ENCODE measurements at places on chromosomes 6 and 20. TPM values are rescaled to one million over a fixed set of nuclear protein-coding genes. Genes with fewer than 3 reads are reported as not detected.

DNA sequence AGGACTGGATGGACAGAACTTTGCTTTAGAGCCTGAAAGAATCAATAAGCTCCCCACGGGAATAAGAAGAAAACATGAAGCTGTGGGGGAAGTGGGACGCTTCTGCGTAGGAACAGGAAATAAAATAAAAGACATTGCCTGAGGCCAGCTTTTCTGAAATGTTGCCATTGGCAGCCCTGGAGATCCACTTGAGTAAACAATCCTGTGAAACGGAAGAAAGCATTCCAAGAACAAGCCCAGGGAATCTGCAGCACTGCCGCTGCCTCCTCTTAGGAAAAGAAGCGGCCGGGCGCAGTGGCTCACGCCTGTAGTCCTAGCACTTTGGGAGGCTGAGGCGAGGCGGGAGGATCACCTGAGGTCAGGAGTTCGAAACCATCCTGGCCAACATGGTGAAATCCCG, 182.3 kb upstream of the RALGAPA2 start:
- no peak for DNase-seq

GRCh38 chr6:150627585-150628025, 27.9 kb downstream of the PLEKHG1 start:
- DNase-seq, result no peak

- no peak for DNase-seq
These were observed 69.8 kb upstream of the LYRM2 start for GRCh38 chr6:89708316-89708715.

The PI3 gene
- not detected for total RNA-seq

- DNase-seq, result no peak
These were observed 52.2 kb downstream of the TRIM27 start for GRCh38 chr6:28871335-28872156.

- DNase-seq, result no peak
These were observed at the start of gene MCHR2 for GRCh38 chr6:99993533-99994251. TSS of gene MCHR2 (minus strand) at chr6:99994223. CDS start at chr6:99956147, 38,076 bp downstream.

DNA sequence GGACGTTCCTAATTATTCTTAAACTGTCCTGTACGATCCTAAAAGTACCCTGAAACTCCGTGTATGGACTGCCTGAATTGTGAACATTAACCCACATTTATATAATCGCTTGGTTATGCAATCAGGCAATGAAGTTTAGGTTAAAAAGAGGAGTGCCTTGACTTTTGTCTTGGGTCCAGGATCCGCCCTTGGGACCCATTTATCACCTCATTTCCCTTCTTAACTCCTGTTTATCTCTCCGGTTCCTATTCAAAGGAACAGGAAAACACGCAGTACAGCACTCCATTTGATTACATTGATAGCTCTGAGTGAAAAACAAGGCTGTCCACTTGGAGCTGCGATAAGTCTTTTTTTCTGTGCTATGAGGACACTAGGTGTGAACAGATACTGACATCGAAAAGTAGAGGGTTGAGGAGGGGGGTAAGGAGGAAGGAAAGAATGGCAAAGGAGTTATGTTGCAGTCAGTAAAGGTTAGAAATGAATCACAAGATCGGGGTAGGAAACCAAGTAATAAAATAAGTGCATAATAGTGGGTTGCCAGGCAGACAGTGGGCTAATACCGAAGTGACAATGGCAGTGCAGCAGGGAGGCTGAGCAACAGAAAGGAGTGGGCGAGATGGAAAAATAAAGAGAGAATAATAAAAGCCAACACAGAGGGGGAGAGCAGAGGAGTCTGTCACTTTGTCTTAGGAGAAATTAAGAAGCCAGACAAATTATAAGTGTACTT, 15.9 kb upstream of the PCK1 start:
- no peak for DNase-seq

The WFDC5 gene
- total RNA-seq, result not detected

- no peak for DNase-seq
These were observed 42.0 kb upstream of the DSN1 start for GRCh38 chr20:36815454-36816091.

GRCh38 chr6:6836609-6837406, 248.3 kb downstream of the LY86 start:
- no peak for DNase-seq

GRCh38 chr6:160534050-160534696, 129.9 kb downstream of the LPA start:
- DNase-seq, result peak; percentile 2

DNA sequence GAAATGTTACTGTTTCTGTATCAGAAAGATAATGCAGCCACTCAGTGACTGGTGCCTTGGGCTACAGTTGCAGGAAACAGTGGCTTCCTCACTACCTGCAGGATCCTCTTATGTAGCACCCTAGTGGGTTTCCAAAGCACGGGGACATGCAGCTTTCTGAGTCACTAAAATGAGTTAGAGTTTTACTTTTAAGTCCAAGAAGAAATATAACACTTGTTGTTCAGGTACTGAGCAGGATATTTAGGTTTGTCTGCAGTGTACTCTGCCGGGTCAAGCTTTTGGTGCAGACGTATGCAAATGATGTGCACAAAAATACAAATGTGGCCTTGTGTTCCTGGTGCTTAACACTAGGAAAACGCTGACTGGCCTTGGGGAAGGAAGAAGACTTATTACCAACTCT, 22.0 kb downstream of the ACSS1 start:
- no peak for DNase-seq

GRCh38 chr6:116992546-116992945, 115.5 kb downstream of the RFX6 start:
- DNase-seq, result no peak

DNA sequence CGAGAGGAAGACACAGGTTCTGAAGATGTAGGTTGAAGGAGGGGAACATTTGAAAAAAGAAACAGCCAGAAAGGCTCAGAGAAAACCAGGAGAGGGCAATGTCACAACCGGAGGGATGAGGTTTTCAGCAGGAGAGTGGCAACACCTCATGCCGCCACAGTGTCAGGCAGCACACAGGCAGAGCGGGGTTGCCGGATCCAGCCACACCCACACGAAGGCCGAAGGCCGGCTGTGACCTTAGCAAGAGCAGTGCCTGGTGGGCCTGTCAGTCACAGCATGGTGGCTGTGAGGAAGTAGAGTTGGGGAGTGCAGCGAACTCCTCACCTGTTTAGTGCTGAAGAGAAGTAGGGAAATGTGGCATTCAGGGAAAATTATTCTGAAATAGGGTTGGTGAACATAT, 14.0 kb downstream of the HDDC2 start:
- DNase-seq, result no peak

The GJA10 gene
- not detected for total RNA-seq

The TNF gene
- total RNA-seq, result 8.7 TPM

GRCh38 chr20:13441388-13441787, 197.3 kb downstream of the TASP1 start:
- DNase-seq, result no peak

- no peak for DNase-seq
These were observed 3.5 kb downstream of the OCSTAMP start for GRCh38 chr20:46546936-46547335.

The RWDD2A gene
- total RNA-seq, result 2.0 TPM

- no peak for DNase-seq
These were observed 199.0 kb downstream of the SOD2 start for GRCh38 chr6:159493898-159494585.

- DNase-seq, result no peak
These were observed 9.1 kb upstream of the MAP1LC3A start for GRCh38 chr20:34549291-34549928.

GRCh38 chr20:9375221-9375681, 139.1 kb upstream of the LAMP5 start:
- DNase-seq, result no peak

GRCh38 chr6:48389146-48390043, 278.4 kb upstream of the PTCHD4 start:
- no peak for DNase-seq
